Hematopoietic multipotent progenitor cell treated with erythropoietin and hydrocortisone succinate and interleukin-3 and kit ligand, for 8 days (in vitro differentiated cells): ENCODE measurements at places on chromosomes 1 and 21.

GRCh38 chr1:214474467-214474866 lies 76.9 kb downstream of the PTPN14 start:
- DNase-seq: no peak

DNA sequence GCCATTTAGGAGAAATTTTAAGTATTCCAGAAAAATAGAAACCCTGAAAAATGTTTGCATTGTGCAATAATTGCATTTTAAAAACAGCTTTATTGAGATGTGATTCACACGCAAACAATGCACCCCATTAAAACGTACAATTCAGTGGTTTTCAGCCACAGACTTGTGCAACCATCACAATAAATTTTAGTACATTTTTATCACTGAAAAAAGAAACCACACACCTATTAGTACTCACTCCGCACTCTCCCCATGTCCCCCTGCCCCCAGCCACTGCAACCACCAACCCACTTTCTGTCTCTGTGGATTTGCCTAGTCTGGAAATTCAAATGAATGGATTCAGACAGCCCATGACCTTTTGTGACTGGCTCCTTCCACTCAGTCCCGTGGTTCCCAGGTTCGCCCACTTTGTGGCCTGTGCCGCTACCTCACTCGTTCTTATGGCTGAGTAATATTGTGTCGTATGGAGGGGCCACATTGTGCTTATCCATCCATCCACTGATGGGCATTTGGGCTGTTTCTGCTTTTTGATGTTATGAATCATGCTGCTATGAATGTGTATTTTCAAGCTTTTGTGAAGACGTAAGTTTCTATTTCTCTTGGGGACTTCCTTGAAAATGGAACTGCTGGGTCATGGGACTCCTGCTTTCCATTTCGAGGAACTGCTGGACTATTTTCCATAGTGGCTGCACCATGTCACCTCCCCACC lies 147.7 kb upstream of the ARHGEF16 start:
- no peak for DNase-seq

DNA sequence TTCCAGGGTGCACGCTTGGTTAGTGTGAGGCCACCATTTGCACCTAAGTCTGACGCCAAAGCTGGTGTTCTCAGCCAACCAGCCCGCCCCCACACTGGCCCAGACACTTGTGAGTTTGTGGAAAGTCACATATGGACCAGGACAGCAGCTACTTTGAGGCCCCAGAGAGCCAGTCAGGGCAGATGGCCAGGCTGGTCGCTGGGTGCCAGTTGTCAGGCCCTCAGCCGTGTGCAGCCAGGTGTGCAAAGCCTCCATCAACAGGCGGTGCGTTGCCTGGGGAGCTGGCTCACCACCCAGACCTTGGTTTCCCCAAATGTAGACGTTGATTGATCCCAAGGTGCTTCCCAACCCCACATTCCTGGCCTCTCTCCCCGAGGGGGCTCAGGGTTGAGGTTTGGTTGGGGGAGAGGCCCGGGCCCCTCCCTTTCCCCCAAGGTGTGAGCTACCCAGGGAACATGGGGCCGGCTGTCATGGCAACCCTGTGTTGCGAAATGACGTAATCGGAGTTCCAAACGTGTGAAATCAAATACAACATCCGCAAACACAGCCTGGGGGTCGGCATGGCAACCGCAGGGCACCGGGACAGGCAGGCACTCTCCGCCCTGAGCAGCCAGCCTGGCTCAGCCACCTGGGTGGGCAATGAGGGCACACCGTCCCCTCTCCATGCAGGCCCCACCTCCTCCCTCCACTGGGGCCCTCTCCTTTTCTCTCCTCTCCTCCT lies 42.2 kb upstream of the WNT4 start:
- DNase-seq: no peak

- no peak for DNase-seq
These were observed 128.2 kb downstream of the NFIA start for GRCh38 chr1:61210435-61211154.

DNA sequence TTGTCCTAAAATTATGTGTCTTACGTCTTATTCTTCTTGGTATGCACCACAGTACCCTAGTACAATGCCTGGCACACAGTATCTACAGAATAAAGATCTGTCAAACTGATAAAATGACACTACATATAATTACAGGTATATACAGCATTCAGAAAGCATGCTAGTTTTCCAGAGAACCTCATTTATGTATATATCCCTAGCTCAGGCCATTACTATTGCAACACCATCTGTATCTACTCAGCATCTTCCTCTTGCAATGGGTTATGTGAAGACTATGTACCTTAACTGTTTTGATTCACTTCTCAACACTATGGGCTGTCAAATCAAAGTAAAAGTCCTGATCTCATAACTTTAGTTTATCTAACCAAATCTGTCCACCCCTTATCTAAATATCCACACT lies 58.5 kb upstream of the GUCA2A start:
- DNase-seq: no peak

DNA sequence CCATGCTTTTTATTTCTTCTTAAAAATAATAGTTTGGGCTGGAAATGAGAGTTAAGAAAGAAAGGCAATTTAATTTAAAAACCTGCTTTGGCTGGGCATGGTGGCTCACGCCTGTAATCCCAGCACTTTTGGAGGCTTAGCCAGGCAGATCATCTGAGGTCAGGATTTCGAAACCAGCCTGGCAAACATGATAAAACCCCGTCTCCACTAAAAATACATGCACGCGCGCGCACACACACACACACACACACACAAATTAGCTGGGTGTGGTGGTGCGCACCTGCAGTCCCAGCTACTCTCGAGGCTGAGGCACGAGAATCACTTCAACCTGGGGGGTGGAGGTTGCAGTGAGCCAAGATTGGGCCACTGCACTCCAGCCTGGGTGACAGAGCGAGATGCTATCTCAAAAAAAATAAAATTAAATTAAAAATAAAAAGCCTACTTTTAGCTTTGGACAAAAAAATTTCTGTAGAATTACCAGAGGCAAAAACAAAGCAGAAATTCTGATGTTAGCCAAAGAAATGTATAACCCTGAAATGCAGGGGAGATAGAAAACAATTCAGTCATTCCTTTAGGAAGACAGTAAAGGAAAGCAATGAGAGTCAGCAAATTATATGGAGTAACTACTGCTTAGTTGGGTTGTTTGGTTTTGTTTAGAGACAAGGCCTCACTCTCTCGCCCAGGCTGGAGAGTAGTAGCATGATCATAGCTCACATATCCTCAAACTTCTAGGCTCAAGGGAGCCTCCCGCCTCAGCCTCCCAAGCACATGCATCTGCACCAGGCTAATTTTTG lies 15.7 kb upstream of the IPP start:
- DNase-seq: no peak

DNA sequence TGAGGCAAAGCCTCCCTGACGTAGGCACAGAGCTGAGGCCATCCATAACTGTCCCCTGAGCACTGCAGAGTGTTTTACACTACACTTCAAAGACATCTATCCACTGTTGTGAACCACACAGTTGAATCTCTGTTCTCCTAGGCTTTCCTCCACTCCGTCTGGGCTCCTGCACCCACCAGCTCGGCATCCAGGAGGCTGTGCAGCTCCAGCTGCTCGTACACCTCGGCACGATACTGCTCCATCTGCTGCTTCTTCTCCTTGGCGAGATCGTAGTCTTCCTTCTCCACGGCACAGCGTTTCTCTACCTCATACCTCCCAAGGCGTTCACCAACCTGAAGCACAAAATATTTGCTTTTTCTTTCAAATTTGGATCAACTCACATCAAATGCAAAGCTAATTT lies 18.2 kb downstream of the CEP104 start:
- DNase-seq: no peak

DNA sequence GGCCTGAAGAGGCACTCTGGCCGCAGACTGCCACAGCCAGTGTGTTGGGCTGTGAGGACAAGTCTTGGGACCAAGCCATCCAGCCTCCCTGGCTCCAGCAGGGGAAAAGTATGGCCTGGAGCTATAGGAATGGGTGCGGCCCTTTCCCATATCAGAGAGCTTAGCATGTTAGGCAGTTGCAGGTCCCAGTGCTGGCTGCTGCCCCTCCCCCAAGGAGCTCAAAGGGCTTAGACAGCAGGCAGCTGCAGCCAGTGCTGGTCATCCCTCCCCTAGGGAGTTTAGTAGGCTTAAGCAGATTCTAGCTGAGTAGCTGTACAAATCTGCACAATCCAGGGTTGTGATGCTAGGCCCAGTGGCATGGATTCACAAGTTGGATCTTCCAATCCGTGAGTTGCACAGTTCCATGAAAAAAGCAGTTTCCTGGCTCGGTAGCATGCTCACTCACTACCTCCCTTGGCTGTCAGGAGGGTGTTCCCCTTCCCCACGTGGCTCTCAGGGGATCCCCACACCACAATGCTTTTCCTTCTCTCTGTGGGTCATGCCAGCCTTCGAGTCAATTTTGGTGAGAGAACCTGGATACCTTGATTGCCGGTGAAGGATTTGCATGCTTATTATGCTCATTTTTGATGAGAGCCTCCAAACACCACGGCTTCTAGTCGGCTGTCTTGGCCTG lies 1490.8 kb downstream of the BRINP3 start:
- no peak for DNase-seq
